ENCODE measurements at places on chromosomes 6 and 20.

DNA sequence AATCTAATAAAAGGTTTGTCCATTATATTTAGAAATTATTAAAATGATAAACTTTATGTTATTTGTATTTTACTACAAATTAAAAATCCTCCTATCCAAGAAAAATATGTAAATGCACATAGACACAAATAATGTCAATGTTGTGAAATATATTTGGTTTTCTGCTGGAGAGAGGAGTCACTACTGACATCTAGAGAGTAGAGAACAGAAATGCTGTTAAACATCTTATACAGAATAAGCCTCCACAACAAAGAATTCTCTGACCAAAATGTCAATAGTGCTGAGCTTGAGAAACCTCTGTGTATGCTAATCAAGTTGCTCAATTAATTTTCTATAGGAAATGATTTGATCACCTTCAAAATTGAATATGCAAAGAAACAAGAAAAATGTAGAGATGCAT, 12.4 kb downstream of the HTR1B start:
- no peak for DNase-seq

- DNase-seq: no peak
These were observed 17.5 kb downstream of the FRMD1 start for GRCh38 chr6:168061269-168062210.

DNA sequence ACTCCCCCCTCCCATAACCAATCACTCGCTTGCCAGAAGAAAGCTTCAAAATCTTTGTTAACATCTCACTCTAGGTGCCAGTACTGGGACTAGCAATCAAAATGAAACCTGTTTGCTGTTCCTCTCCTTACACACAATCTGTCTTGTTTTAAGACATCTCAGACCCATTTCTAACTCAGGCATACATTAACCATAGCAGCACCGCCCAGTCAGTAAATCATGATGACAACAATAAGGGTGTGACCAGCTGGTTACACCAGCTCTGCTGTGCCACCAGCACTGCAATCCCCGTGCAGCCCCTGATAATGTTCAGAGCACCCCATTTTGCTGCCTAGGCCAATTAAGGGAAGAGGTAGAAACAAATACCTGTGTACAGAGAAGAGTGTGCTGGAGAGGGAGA, 185.2 kb upstream of the TAB2 start:
- no peak for DNase-seq

GRCh38 chr6:108001696-108002231, 43.8 kb upstream of the SEC63 start:
- DNase-seq: no peak

DNA sequence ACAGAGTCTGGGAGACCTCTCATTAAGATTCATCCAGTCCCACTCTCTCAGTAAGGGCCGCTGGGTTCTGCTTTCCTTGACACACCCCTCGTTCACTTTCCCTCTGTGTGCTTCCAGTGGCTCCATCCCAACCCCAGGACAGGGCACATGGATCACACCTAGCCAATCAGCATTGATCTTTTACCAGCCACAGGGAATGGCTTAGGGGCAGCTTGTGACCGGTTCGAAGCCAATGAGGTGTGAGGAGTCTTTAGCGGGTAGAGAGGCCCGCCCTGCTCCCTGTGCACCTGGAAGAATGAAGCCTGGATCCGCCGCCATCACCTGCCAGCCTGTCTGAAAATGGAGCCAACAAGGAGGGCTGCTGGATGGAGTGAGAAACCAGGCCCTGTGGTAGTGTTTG, 35.2 kb upstream of the OVOL2 start:
- no peak for DNase-seq

GRCh38 chr20:51514249-51514648, 28.3 kb downstream of the NFATC2 start:
- no peak for DNase-seq

GRCh38 chr6:82056567-82056966, 191.0 kb downstream of the IBTK start:
- no peak for DNase-seq

DNA sequence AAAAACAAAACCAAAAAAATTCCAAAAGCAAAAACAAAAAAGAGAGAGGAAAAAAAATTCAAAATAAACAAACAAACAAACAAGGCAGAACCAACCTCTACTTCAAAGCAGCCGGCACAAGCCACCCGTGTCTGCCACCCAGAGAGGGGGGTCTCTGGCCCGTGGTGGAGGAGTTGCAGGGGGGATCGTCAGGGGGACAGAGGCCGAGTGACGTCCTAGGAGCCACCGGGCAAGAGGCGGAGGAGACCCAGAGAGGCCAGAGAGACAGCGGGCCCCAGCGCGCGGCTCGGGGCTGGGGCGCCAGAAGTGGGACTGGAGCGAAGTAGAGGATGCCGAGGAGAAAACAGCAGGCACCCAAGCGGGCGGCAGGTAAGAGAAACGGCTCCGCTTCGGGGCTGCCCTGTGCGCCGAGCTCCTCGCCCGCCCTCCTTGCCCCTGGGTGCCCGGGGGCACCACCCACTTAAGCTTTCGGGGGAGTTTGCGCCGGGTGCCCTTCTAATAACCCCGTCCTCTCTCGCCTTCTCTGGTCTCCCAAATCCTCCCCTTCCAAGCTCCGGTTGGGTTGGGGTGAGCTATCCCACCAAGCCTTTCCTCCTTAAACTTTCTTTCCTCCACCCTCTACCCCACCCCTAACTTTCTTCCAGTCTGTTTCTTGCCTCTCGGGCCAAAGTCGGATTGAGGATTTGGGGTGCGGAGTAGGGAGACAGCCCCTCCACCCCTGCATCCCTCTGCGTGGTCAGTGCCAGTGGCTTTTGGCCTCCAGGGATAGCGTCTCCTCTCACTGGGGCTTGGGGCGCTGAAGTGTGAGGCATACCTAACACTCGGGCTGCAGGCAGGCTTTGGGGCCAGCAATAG, 1.0 kb downstream of the TSHZ2 start:
- DNase-seq: no peak

GRCh38 chr6:149140910-149141290, 176.6 kb upstream of the TAB2 start:
- DNase-seq: peak; percentile 31

DNA sequence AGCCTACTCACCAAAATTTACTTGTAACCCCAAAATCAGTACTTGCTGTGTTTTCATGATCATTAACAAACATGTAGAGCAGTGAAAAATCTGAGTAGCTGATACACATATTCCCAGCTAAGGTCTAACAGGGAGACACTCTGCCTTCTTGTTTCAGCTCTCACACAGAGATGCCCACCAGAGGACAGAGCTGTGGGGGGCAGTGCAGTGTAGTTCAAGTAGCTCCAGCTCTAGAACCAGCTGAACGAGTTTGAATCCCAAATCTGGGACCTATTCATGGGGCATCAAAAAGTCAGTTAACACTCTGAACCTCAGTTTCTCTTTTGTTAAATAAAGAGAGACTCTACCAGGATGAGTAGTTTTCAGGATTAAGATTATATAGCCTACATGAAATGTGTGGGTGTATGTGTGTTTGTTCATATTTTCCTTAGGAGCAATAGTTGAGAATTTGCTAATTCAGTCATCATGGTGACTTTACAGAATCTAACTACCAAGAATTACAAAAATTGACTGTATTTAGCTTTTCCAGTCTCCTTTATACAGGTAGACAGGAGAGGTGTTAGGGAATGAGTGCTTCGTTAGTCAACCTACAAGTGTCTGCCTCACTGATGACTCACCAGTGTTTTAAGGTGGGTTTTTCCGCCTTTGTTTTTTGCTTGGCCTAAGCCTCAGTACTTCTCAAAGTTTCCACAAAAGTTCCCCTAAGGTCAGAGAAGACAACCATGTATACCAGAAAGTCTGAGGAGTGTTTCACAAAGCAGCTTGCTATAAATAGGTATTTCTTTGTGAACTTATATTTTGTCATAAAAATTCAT, 164.0 kb upstream of the RUNX2 start:
- peak; percentile 37 for DNase-seq

DNA sequence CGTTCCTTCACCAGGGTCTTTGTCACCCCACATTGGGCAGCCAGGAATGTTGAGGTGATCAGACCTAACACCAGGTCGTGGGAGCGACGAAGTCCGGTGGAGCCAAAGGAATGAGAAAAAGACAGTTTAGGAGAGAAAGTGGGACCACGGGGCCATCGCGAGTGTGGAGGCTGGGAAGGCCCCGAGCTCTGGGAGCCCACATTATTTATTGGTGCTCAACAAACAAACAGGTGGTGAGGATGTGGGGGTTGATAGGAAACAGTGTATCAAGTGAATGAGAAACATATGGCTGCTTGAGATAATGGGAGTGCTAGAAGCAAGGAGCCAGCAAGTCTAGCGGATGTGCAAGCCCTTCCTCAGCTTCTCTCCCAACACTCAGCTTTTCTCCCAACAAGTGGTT, 287.1 kb upstream of the SGK1 start:
- DNase-seq: no peak

DNA sequence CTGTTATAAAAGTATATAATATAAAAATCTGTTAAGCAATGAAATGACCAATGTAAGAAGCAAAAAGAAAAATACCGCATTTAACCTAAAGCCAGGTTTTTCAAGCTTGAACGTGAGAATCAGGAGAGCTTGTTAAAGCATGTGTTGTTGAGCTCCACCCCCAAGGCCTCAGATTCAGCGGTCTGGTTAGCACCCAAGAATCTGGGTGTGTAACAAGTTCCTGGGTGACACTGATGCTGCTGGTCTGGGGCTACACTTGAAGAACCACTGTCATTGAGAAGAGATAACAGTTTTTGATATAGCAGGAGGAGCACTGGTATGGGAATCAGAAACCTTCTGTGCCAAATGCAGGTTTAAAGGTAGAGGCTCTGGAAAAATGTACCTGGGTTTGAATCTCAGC, 154.0 kb downstream of the ID4 start:
- no peak for DNase-seq

DNA sequence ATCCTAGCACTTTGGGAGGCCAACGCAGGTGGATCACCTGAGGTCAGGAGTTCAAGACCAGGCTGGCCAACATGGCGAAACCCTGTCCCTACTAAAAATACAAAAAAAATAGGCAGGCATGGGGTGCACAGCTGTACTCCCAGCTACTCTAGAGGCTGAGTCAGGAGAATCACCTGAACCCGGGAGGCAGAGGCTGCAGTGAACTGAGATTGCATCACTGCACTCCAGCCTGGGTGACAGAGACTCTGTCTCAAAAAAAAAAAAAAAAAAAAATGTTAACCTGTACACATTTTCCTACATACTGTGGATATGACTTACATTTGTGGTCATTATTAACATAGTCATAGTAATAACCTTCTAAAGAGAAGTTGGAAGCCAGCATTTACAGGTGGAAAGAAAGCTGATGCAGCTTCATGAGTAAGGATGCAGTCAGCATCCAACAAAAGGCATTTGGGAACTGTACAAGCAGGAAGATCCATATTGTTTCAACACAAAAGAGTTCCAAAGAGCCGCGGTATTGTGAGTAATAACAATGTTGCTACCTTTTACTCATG, 186.2 kb downstream of the GPX5 start:
- no peak for DNase-seq

GRCh38 chr6:33456156-33456555, 1.8 kb downstream of the ZBTB9 start:
- no peak for DNase-seq

GRCh38 chr6:133966654-133967329, 13.8 kb downstream of the TBPL1 start:
- peak; percentile 25 for DNase-seq

- DNase-seq: no peak
These were observed 382.1 kb downstream of the HACE1 start for GRCh38 chr6:104477569-104477968.

DNA sequence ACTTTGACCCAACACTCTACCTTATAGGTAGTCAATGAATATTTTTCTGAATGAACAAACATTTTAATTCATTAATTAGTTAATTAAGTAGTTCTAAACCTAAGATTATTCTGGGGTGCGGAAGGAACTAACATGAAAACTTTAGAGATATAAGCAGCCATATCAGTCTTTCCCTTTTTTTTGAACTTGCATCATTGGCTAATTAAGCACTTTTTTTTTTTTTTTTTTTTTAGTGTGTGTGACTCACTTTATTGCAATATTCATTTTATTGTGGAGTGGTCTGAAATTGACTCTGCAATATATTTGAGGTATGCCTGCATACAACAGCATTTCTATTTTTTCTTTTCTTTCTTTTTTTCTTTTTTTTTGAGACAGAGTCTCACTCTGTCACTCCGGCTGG, 21.8 kb upstream of the AMD1 start:
- no peak for DNase-seq

DNA sequence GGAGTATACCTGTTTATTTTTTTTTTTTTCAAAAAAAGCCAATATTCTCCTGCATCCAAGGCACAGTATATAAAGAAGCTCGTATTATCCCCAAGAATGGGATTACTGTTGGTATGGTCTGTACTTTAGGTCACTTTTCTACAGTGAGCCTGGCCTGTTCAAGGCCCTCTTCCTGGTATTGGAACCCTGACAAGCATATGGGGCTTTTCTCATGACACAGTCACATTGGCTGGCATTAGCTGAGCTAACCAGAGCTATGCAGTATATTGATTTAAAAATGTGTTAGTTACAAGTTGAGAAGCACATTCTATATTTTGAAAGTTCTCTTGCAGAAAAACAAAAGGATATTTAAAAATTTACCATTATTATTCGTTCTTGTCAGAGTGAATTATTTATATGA, 48.0 kb downstream of the MCHR2 start:
- DNase-seq: no peak

DNA sequence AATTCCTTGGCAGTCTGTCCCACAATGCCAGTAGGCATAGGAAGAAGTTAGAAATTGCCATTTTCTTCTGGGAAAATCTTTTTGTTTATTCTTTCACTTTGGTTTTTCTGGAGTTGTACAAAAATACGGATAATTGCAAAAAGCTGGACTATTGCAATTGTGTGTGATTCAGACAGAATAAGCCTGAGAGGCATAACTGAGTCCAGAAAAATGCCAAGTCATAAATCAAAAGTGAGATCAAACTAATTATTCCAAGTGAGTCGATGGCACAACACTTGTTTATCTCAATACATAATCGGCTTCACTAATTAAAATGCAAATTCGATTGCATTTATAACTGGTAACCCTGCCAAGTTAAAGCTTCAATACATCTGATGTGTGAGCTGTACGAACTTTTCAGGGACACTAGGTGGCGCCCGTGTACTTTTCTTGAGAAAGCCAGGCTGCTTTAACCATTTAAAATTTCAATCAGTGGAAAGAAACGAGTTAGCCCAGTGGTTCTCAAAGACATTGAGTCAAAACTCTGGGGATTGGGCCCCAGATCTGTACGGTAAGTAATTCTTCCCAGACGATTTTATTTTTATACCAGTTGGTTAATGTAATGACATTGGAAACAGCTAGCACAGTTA, 102.6 kb downstream of the LAMP5 start:
- DNase-seq: peak; percentile 48

Measured in GM20000 (cell line).